ENCODE measurements at places on chromosomes 1 and 21.
A peak's percentile ranks its signal among the peaks of the same experiment; 100 is the strongest.

GRCh38 chr1:4174291-4175200 is 274.5 kb upstream of the C1orf174 start:
- no peak for DNase-seq

GRCh38 chr1:200147742-200148141 is 120.2 kb downstream of the NR5A2 start:
- no peak for DNase-seq

- no peak for DNase-seq
Measured at GRCh38 chr1:3024588-3024987, 3.3 kb downstream of the ACTRT2 start.

GRCh38 chr1:176989023-176989422 is 175.5 kb downstream of the ASTN1 start:
- DNase-seq: no peak

DNA sequence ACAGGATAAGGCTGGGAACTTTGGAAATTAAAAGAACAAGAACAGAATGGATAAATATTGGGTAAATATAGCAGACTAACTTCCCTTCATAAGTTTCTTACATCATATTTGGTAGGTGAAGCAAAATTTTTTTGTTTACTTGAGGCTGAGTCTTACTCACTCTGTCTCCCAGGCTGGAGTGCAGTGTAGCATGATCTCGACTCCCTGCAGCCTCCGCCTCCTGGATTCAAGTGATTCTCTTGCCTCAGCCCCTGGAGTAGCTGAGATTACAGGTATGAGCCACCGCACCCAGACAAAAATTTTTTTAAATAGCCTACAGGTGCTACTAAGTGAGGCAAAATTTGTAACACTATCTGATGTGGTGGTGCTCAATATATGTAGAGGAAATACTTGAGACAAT is 50.7 kb downstream of the TM2D1 start:
- DNase-seq: no peak

- DNase-seq: no peak
Measured at GRCh38 chr1:34149501-34149900, 15.5 kb downstream of the CSMD2 start.

DNA sequence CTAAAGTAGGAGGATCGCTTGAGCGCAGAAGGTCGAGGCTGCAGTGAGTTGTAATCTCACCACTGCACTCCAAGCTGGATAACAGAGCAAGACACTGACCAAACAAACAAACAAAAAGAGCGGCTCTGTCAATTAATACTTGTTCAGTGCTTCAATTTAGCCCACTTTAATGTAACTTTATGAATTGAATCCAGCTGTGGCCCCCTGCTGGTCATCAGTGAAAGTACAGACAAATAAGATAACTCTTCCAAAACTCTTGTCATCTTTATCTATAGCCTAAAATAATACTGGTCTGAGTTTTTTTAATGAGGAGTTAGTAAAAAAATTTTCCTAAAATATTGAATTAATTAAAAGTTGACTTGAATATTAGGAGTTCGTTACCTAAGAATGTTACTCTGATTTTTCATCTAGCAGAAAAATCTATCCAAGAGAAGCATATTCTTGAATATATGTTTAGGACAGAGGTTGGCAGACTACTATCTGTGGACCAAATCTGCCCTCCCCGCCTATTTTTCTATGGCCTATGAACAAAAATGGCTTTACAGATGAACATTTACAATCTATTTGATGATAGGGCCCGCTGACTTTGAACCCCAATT is 26.1 kb downstream of the ATP5PF start:
- DNase-seq: peak; percentile 2

Data from substantia nigra (tissue), 51 donors.